ENCODE measurements at places on chromosomes 7 and 10. TPM values are rescaled to one million over a fixed set of nuclear protein-coding genes. Genes with fewer than 3 reads are reported as not detected.

Gene SOSTDC1
- 0.97 TPM for polyA plus RNA-seq

Gene RBP4
- polyA plus RNA-seq = 22.2 TPM

Gene AMZ1
- 2.4 TPM for polyA plus RNA-seq

- no peak for DNase-seq
Measured at GRCh38 chr10:5557799-5558771, 33.3 kb downstream of the CALML3 start.

DNA sequence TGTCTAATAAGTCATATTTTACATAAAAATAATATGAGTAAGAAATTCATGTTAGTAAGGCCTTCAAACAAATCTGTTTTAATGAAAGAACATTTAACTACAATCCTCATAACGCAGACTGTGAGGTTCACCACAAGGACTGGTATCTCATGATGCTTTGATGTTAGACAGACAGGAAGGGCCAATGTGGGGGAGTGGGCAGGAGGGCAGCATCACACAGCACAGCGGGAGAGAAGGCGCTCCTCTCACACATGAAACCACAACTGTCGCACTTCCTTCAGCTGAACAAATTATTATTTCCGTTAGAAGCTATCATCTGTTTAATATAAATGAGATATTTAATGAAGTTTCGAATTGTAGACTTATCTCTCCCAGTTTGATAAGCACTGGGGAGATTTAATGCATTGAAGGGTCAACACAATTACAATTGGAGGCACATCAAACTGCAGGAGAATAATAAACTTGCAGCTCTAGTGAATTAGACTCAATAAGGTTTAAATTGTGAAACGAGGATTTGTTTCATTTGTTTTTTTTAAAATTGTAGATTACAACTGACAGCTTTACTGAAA, 466.1 kb downstream of the PARD3 start:
- DNase-seq = peak; percentile 22

Data from brain (organoid and tissue), 16 donors.